ENCODE measurements at places on chromosomes 11 and 22. TPM values are rescaled to one million over a fixed set of nuclear protein-coding genes. Genes with fewer than 3 reads are reported as not detected.

GRCh38 chr11:79594834-79595233 is 154.0 kb upstream of the TENM4 start:
- no peak for DNase-seq

CNGA4 gene
- not detected for polyA plus RNA-seq

- no peak for DNase-seq
Observed at GRCh38 chr11:116563028-116563711, 209.6 kb downstream of the BUD13 start.

ZBED5 gene
- 75.7 TPM for polyA plus RNA-seq

GRM5 gene
- polyA plus RNA-seq: 0.07 TPM

- no peak for DNase-seq
Observed at GRCh38 chr11:33617672-33618350, 82.8 kb downstream of the C11orf91 start.

GRCh38 chr22:19853879-19854777 is 546 bp downstream of the GNB1L start:
- DNase-seq: no peak
